H1 (cell line): ENCODE measurements at places on chromosomes 11 and 22.

DNA sequence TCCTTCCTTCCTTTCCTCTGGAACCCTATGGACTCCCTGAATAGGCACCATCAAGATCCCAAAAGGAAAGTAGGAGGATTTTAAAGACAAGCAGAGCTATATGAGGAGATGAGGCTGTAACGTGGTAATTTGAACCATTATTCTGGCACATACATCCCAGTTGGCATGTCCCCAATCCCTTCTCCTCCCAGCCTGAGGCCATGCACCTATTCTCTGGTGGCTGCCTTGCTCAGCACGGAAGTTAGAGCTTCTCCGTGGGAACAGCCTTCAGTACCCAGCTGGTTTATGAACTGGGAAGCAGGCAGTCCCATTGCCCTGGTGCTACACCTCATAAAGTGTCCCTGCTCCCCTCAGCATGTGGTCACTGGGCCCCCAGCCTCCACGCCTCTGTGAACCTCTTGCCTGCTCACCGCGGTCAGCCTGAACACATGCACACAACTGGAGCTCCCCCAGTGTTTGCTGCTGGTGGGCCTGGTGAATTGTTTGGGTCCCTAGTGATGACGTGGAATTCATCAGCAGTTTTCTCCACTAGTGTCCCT, 139.9 kb upstream of the PLET1 start:
- no peak overlapping the region for H3K27ac ChIP-seq
- H3K27me3 ChIP-seq, result no peaks in the 10 kb centered on the region
- no peak for DNase-seq
- H3K4me1 ChIP-seq, result no peaks in the 10 kb centered on the region

DNA sequence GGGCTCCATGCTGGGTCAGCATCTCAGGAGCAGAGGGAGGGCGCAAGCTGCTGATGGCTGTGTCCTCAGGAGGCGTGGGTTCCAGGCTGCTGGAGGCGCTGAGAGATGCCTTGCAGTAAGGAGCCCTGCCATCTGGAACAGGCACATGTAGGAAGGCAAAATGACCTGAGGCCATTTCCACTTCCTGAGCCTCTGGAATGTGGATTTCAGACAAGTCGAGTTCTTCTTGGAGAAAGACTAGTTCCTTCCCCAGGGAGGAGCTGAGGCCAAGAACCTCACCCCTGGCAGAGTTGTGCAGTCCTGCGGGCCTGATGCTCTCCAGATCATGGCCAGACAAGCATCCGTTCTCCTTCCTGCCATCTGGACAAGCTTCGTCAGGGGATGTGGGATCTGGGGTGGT, 19.3 kb downstream of the HPS4 start:
- H3K4me3 ChIP-seq, result no peak overlapping the region
- no peaks in the 10 kb centered on the region for H3K27me3 ChIP-seq
- DNase-seq, result no peak
- H3K36me3 ChIP-seq, result peaks cover 38% of the 10 kb centered on the region
- no peak overlapping the region for H3K27ac ChIP-seq

DNA sequence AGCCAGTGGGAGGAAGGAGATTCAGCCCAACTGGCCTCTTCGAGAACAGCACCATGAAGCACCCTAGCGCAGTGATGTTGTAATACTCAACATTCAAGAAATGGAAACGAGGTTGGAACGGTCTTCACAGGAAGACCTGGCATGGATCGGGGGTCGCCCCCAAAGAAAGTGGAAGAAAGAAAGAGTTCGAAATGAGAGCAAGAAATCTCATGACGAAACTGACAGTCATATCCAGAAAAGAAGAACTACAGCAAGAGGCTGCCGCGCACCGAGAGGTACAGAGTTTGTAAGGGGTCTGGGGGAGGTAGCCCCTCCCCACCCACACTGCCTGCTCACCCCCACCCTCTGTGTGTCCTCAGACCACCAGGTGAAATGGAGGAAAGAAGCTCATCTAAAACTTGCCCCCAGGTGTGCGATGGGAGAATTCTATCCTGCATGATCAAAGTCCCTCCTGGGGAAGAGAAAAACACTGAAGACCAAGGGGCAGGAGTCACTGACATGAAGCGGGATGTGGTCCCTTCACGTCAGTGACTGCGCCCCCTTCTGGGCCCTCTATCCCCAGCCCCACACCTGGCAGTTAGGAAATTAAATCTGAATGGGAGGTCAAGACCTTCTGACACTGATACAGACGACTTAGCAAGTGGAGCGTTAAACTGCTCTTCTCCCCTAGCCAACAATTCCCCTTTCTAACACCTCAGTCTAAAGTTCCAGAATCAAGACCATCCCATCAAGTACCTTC, 52.9 kb upstream of the SPATA19 start:
- DNase-seq, result no peak
- no peak overlapping the region for H3K27ac ChIP-seq
- no peaks in the 10 kb centered on the region for H3K36me3 ChIP-seq
- peaks cover 16% of the 10 kb centered on the region for H3K4me1 ChIP-seq
- no peak overlapping the region for H3K4me3 ChIP-seq
- H3K27me3 ChIP-seq, result no peaks in the 10 kb centered on the region

DNA sequence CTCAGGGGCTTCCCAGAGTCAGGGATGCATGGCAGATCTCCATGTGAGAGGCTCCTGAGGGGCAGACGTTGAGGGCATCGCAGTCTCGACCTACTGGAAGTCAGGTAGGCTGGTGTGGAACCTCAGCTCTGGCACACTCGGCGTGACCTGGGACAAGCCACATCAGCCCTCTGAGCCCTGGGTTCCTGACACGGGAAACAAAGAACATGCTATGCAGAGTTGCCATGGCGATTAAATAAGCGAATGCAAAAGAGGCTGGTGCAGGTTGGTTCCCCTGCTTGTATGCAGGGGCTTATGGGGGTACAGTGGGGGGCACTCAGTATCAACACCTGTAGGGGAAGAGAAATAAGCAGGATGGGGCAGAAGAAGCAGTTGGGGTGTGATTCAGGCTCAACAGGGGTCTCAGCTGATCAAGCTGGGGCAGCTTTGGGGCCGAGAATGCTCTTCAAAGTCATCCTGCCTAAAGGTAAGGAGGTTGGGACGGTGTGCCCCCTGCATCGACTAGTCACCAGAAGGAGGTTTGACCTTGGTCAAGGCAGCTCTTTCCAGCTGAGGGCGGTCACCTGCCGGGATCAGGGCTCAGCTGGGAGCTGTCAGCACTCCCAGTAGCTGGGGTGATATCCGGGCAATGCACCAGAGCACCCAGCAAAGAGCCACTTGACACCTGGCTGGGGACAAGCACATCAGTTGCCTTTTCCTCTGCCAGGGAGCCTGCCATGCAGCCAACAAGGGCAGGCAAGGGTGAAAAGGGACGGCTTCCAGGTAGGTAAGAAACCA, 442.7 kb downstream of the MIAT start:
- H3K4me1 ChIP-seq, result peaks cover 12% of the 10 kb centered on the region
- no peaks in the 10 kb centered on the region for H3K36me3 ChIP-seq
- H3K27ac ChIP-seq, result no peak overlapping the region
- peak overlapping the region; percentile 48; the same call in 1 of the 2 replicates for H3K4me3 ChIP-seq
- DNase-seq, result peak; percentile 50
- peaks cover 5% of the 10 kb centered on the region for H3K27me3 ChIP-seq

DNA sequence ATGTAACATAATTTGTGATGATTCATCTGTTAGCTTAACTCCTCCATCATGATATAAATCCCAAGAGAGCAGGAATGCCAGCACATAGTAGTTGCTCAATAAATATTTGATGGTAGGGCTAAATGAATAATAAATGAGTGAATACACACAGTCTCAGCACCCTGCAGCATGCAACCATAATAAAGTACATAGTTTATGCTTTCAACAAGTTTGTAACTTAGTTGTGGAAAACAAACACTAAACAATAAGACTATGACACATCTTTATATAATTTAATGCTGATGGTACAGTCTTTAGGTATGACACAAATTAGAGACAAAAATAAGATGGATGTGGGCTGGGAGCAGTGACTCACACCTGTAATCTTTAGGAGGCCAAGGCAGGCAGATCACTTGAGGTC, 3.8 kb downstream of the ALKBH8 start:
- H3K4me1 ChIP-seq, result no peaks in the 10 kb centered on the region; the same call in 1 of the 2 replicates
- DNase-seq, result no peak
- H3K4me3 ChIP-seq, result no peak overlapping the region
- no peaks in the 10 kb centered on the region for H3K27me3 ChIP-seq
- H3K36me3 ChIP-seq, result no peaks in the 10 kb centered on the region
- no peak overlapping the region for H3K27ac ChIP-seq

DNA sequence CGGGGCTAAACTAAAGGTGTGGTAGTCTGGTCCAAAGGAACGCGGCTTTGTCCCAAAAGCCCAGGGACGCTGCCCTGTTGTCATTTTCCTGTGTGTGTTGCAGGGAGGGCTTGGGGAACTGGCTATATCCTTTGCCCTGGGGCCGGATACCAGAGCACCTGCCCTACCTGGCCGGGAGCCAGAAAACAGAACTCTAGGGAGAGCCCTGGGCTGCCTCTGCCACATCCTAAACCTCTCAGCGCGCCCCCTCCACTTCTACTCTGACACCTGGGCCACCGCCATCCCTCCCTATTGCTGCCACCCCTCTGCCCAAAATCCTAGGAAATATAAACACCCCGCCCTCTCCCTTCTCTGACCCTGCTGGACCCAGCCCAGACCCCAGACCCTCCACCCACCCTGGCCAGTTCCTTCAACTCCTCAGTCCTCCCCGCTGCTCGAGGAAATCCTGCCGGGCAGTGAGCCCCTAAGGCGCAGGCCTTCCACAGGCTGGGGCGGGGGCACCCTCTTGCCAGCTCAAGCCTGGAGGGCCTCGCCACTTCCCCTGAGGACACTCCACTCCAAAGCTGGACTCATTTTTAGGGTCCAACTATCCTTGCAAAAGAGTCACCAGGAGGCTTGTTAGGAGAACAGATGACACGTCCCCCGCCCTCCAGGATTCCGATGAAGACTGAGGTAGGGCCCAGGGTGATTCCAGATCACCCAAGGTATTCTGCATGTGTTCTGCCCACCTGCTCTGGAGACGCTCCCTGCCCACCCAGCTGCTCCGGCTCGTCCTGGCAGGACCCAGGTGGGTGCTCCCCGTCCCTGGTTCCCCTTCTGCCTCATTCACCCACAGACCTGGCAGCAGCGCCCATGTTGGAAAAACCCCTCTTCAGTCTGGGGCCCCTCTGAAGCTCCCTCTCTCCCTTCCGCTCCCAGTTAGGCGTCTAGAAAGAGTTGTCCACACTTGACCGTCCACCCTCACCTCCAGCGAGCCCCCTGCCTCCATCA, 12.2 kb downstream of the KCTD17 start:
- H3K27me3 ChIP-seq, result peaks cover 22% of the 10 kb centered on the region
- no peak overlapping the region for H3K27ac ChIP-seq
- DNase-seq, result no peak
- H3K36me3 ChIP-seq, result no peaks in the 10 kb centered on the region
- H3K4me3 ChIP-seq, result no peak overlapping the region
- peaks cover 3% of the 10 kb centered on the region for H3K4me1 ChIP-seq

GRCh38 chr11:66659763-66660162, 17.9 kb downstream of the RBM4B start:
- H3K4me1 ChIP-seq, result no peaks in the 10 kb centered on the region
- no peaks in the 10 kb centered on the region for H3K27me3 ChIP-seq
- H3K36me3 ChIP-seq, result peaks cover 22% of the 10 kb centered on the region; the same call in 1 of the 2 replicates
- no peak overlapping the region for H3K4me3 ChIP-seq

GRCh38 chr11:47106798-47107411, 69.8 kb downstream of the ARFGAP2 start:
- no peak for DNase-seq
- peaks cover 8% of the 10 kb centered on the region for H3K4me1 ChIP-seq
- H3K27ac ChIP-seq, result no peak overlapping the region
- H3K36me3 ChIP-seq, result no peaks in the 10 kb centered on the region
- H3K4me3 ChIP-seq, result no peak overlapping the region

DNA sequence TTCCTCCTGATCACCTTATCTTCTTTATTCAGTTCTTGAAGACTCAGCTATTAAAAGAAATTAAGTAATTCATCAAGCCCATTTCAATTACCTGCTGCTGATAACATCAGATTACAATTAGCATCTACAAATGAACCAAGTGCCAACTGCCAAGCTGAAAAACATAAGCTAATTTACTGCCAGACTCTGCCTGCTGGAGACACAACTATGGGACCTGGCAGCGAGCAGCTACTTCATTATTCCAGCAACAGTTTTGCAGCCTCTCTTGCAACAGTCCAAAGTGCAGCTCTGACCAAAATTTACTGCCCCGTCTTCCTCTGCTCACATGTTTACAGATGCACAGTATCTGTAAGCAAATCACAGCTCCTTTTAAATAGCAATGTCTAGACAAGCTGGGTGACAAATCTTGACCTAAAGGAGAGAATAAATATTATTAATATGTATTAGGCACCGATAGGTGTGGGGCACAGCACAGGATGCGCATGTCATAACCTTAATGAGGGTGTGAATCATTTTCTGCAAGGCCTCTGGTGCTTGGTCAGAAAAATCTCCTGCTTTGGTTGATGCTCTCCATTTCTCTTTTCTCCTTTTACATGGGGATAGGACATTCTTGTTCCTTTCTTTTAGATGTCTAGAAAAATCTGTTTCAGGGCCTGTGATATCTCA, 232.2 kb upstream of the PITPNB start:
- H3K4me1 ChIP-seq, result peaks cover 6% of the 10 kb centered on the region; the same call in 1 of the 2 replicates
- no peak overlapping the region for H3K4me3 ChIP-seq
- H3K27ac ChIP-seq, result no peak overlapping the region

- no peaks in the 10 kb centered on the region for H3K36me3 ChIP-seq
- H3K27ac ChIP-seq, result no peak overlapping the region
- no peak for DNase-seq
- no peaks in the 10 kb centered on the region for H3K27me3 ChIP-seq
These were observed 134.8 kb downstream of the TRPC6 start for GRCh38 chr11:101448881-101449442.

DNA sequence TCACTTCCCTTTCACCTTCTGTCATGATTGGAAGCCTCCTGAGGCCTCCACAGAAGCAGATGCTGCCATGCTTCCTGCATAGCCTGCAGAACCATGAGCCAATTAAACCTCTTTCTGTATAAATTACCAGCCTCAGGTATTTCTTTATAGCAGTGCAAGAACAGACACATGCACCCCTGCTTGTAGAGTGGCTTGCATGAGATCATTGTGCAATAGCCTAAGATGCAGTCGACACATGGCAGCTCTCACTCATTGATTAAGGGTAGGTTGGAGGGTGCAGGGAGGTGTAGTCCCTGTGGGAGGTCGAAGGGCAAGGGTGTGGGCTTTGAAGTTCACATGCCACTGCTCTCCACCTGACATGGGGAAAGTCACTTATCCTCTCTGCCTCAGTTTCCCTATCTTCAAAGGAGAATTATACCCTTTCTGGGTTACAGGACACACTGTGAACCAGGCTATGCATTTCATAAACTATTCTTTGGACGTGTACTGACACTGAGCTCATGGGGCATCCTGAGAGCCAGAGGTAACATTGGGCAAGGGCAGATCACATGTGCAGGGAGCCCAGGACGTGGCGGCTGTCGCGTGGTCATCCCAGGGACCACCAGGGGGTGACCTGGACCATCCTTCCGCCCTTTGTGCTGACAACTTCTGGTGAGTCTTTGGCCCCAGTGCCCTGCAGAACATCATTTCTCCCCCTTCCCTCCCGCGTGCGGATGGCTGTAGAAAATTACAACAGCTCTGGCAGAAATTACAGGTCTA, 69.2 kb upstream of the SHANK2 start:
- H3K4me1 ChIP-seq, result no peaks in the 10 kb centered on the region
- no peak for DNase-seq
- no peaks in the 10 kb centered on the region for H3K36me3 ChIP-seq
